Effector CD8-positive, alpha-beta T cell (primary cell): ENCODE measurements at places on chromosomes 2 and 18.

DNA sequence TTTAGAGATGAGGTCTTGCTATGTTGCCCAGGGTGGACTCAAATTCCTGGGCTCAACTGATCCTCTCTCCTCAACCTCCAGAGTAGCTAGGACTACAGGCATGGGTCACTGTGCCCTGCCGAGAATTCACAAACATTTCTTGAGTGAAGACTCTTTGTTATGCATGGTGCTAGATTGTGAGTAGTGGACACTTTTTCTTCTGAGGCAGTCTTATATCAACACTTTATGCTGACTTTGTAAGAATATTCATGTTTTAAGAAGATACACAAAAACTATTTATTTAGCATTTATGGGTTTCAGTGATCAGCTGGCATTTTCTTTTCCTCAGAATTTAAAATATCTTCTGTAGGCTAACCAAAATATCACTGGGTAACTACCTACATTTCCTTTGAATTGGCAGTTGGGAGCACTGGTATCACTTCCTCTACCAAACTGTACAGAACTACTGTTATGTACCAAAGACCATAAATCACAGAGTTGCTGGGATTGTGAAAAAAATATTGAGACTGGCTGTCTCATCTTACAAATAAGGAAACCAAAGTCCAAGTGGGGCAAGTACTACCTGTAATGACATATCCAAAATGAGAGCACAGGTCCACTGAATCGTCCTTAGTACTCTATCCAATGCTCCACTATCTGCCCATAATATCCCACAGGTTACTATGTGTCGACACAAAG lies 34.0 kb downstream of the DOCK10 start:
- DNase-seq = no peak

DNA sequence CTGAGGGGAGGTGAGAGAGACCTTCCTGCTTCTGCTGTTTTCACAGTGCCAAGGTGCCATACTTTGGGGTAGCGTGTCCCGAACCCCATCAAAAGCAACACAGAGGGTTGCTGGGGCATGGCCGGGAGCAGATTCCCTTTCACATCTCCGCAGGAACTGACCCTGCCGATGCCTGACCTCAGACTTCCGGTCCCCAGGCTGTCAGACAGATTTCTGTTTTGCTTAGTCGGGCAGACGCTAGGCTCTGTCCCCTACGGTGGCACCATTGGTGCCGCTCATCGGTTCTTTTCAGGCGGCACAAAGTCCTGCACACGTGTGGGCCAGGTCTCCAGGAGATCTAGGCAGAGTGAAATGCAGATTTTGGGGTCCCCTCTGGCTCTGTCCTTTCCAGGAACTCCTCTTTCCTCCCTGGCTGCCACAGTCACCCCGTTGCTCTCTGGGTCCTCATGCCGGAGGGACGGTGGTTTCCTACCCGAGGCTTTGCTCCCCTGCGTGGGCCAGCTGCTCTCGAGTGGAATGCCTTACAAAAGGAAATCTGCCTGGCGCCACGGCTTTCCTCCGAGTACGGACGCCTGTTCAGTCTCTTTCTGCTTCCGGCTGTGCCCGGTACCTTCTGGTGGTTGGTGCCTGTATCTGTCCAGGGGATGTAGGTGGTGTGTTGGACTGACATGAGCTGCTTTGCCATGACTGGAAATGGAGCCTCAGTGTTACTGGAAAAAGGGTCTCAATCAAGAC lies 39.3 kb downstream of the RTP5 start:
- no peak for DNase-seq

DNA sequence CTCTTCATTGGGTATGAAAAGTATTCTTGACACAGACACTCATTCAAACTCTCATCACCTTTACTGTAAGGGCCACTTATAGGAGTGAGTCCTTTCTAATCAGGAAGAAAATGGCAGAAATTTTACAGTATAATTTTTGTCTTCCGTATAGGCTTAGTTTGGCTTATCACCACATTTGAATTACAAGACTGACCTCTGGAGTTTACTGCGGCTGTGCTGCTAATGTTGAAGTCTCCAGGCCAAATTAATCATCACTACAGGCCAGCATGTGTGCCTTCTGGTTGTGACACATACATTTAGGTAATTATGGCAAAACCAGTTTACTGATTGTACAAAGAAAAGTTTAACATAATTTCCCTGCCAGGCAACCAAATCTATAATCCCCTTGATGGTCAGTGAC lies 753.6 kb upstream of the GCFC2 start:
- DNase-seq = no peak

DNA sequence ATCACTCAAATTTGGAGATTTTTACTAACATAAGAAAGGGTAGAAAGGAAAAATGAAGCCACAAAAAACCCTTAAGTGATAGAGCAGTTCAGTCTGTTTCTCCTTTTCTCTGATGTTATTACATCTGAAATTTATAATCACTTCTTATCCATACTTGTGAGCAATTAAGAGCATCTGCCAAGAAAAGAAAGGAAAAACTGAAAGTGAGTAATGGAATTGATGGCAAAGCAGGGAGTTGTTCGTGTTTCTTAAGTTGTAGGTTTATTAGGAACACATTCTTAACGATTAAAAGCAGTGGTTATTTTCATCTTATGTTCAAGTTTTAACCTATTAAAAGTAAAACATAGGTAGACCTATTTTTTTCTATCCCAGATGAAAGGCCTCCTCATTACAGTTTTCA lies 277.7 kb downstream of the RND3 start:
- DNase-seq = no peak

DNA sequence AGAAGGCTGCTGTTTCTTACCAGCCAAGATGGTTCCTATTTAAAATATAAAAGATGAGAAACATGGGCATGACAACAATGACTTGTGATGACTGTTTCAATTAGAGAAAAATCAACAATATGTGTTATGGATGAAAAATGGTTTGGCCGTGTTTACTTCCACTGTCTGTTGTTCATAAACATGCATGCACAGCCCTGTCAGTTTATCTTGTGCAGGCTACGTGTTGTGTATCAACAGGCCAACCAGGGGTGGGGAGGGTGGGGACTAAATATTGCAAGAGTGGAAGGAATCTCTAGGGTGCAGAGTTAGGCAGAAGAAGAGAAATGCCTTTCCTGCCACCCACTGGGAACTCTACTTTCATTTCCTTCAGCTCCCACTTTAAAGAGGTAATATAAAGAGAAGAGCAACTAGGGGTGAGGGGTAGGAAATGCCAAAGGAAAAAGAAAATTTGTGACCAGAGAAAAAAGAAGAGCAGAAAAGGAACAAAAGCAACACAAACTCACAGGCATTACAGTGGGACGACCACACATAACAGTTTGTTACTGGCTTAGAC lies 116.8 kb upstream of the MEIS1 start:
- no peak for DNase-seq

DNA sequence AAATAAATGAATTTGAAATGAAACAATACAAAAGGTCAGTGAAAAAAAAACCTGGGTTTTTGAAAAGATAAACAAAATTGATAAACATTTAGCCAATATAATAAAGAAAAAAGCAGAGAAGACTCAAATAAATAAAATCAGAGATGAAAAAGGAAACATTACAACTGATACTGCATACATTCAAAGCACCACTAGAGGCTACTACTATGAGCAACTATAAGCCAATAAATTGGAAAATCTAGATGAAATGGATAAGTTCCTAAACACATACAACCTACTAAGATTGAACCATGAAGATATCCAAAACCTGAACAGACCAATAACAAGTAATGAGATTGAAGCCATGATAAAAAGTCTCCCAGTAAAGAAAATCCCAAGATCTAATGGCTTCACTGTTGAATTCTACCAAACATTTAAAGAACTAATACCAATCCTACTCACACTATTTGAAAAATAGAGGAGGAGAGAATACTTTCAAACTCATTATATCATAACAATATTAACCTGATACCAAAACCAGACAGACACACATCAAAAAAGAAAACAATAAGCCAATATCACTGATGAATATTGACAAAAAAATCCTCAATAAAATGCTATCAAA lies 80.8 kb upstream of the CERS6 start:
- DNase-seq = no peak

DNA sequence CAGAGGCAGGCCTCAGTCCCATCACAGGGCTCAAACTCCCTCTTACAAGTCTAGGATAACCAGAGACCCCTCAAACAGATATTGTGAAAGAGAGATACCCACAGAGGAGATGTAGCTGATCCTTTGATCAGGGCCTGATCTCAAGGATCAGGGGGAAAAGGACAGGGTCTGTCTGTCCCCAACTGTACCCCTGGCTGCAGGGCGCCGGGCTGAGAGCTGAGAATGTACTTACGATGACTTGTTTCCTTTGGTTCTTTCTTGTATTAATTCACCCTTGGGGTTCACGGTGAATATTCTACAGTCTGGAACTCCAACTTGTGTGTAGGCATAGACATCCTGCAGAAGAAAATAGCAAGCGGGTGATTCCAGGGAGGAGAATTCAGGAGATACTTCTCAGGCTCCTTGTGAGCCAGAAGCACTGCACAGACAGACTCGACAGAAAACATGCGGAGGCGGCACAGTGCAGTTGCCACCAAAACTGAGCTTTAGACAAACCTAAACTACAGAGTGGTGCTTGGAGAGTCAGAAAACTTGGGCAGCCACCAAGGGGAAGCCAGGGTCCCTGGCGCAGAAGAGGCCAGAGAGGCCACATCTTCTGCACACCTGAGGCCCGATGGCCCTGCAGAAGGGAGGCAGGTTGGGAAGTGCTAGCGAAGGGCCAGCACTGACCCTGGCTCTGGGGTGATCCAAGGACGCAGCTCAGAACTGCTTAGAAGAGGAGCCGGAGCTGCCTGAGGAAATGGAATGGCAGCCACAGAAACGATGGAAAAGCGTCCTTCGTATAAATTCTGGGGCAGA lies 73.9 kb downstream of the EMILIN2 start:
- DNase-seq = no peak

- no peak for DNase-seq
These were observed 127.1 kb downstream of the SOCS6 start for GRCh38 chr18:70415823-70416488.

DNA sequence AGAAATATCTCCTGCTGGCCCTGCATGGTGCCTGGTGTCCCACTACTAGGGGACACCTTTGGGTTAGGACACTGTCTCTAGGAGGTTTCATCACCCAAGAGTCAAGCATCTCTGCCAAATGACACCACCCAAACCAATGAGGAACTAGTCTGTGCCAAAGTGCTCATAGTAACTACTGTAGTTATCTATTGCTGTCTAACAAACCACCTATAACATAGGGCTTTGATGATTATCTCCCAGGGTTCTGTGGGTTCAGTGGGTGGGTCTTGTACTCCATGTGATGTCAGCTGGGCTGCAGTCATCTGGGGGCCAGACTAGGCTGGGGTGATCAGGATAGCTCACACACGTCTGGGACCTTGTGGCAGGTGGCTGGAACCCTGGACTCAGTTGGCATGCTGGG lies 59.8 kb downstream of the EPAS1 start:
- DNase-seq = no peak

DNA sequence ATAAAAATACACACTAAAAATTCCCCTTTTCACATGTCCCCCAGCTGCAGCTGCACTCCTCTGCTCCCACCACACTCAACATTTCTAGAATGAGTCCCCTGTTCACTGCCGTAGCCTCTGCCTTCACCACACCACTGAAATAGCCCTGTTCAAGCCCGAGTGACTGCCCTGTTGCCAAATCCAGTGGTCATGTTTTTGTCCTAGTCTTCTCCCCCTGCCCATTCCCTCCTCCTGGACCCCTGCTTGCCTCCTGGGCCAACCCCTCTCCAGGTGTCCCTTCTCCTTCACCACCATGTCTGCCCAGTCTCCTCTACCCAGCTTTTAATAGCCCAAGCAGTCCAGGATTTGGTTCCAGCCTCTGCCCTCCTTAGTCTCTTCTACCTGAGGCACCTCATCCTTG lies 97.1 kb upstream of the LGALSL start:
- no peak for DNase-seq

DNA sequence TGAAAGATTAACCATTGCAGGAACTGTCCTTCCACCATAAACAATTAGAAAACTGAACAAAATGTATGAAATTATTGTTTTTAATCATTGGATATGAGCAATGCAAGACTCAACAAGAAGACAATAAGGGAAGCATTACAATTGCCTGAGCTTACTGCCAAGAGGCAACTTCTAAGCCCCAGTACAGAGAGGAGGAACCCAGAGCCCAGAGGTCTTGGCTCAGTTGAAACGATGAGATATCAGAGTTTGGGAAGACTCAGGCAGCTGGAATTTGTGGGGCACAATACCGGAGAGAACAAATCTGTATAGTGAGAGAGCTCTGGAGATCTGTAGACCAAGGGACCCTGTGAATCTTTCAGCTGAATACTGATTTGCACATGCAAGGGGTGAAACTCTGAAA lies 80.6 kb upstream of the ZFP36L2 start:
- no peak for DNase-seq

GRCh38 chr2:43329637-43330036 lies 103.2 kb upstream of the ZFP36L2 start:
- no peak for DNase-seq

- DNase-seq = no peak
These were observed 163.3 kb upstream of the ZEB2 start for GRCh38 chr2:144683107-144683753.

GRCh38 chr2:65357959-65358294 lies 74.5 kb downstream of the SPRED2 start:
- no peak for DNase-seq

DNA sequence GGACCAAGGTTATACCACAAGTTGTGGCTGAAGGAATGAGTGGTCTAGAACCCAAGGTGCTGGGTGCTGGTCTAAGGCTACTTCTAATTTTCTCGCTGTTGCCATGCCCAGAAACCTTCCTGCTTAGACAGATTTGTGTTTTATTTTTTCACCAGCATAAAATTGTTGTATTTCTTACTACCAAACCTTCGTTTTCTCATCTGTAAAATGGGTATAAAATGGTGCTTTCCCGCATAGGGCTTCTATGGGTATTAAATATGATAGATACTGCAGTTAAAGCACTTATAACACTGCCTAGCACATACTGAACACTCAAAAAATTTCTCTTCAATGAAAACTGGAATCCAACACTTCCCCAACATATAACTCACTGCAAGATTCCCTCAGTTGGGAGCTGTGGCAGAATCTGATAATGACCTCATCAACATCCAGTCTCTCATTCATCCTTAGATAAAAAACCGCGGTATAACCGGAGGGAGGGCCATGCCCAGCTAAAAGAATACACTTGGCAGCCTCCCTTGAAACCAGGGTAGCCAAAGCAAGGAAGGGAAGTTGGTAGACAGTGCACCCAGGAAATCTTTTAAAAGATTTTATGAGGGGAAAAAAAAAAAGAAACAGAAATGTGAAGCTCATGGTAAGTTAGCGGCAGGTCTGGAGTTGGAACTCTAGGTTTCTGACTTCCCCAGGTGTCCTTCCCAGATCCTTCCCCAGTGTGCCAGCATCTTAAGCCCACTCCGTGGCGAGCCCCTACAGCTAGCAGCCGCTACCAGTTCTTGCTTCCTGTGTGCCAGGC lies 1.2 kb downstream of the NEMP2 start:
- no peak for DNase-seq

GRCh38 chr18:1865869-1866268 lies 705.4 kb downstream of the METTL4 start:
- DNase-seq = no peak

GRCh38 chr18:24187049-24187448 lies 48.2 kb downstream of the CABYR start:
- DNase-seq = no peak

- no peak for DNase-seq
These were observed 9.3 kb upstream of the IFIH1 start for GRCh38 chr2:162327806-162328205.
